Effector memory CD8-positive, alpha-beta T cell (primary cell): ENCODE measurements at places on chromosomes 7 and 10.
A peak's percentile ranks its signal among the peaks of the same experiment; 100 is the strongest.

DNA sequence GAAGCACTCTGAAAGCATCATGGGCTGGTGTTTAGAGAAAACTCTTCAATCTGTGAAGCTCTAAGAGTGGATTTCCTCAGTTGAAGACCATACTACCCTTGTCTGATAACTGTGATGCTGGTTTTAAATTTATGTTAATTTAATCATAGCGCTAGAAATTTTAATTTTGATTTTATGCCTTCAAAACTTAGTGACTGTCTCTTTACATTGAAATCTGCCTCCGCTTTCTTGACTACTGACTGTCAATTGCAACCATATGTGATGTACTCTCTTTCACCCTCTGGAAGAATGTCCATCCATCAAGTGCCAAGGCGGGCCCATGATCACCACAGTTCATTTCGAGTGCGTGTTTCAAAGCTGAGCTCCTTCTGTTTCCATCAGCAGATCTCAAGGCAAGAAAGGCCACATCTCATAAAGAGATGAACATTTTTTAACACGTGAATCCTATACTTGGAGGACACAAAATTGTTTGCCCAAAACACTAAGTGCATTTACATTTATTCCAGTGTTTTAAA lies 147.1 kb downstream of the ITGA8 start:
- H3K4me1 ChIP-seq = no peaks in the 10 kb centered on the region
- no peak overlapping the region for H3K4me3 ChIP-seq
- H3K27me3 ChIP-seq = peaks cover 12% of the 10 kb centered on the region
- DNase-seq = no peak

- no peak overlapping the region for H3K4me3 ChIP-seq
- peaks cover 3% of the 10 kb centered on the region for H3K36me3 ChIP-seq
Measured at GRCh38 chr10:110150981-110151380, 56.4 kb upstream of the MXI1 start.

DNA sequence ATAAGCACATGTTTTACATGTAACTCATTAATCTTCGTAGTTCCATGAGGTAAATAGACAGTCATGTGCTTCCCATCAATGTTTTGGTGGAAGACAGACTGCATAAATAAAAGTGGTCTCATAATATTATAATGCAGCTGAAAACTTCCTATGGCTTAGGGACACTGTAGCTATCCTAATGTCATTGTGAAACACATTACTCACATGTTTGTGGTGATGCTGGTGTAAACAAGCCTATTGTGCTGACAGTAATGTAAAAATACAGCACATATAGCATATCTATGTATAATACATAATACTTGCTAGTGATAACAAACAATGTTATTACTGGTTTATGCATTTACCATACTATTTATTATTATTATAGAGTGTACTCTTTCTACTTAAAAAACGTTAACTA lies 37.2 kb upstream of the PLXDC2 start:
- no peak overlapping the region for H3K4me3 ChIP-seq
- H3K4me1 ChIP-seq = no peaks in the 10 kb centered on the region
- H3K27ac ChIP-seq = no peak overlapping the region
- H3K36me3 ChIP-seq = no peaks in the 10 kb centered on the region
- H3K27me3 ChIP-seq = no peaks in the 10 kb centered on the region
- DNase-seq = no peak

DNA sequence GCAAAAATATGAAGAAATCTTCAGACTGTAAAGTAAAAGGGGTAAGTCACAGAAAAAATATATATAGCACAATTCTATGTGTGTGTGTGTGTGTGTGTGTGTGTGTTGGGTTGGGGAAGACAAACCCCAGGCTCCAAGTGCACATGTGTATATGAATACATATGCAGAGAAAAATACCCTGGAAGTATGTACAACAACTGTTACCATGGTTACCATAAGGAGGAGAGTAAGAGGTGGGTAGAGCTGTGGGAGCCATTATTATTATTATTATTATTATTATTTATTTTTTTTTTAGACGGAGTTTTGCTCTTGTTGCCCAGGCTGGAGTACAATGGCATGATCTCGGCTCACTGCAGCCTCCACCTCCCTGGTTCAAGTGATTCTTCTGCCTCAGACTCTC lies 23.7 kb upstream of the TRIM24 start:
- H3K27ac ChIP-seq = no peak overlapping the region
- no peak overlapping the region for H3K4me3 ChIP-seq
- no peaks in the 10 kb centered on the region for H3K4me1 ChIP-seq
- H3K36me3 ChIP-seq = no peaks in the 10 kb centered on the region

DNA sequence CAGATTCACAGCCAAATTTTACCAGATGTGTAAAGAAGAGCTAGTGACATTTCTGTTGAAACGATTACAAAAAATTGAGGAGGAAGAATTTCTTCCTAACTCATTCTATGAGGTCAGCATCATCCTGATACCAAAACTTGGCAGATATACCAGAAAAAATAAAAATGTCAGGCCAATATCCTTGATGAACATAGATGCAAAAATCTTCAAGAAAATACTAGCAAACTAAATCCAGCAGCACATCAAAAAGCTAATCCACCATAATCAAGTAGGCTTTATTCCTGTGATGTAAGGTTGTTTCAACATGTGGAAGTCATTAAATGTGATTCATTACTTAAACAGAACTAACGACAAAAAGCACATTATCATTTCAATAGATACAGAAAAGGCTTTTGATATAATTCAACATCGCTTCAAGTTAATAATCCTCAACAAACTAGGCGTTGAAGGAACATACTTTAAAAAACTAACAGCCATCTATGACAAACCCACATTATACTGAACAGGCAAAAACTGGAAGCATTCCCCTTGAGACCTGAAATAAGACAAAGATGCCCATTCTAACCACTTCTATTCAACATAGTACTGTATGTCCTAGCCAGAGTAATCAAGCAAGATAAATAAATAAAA lies 807.7 kb upstream of the ZWINT start:
- no peak overlapping the region for H3K27ac ChIP-seq
- H3K4me1 ChIP-seq = no peaks in the 10 kb centered on the region
- no peak for DNase-seq
- no peaks in the 10 kb centered on the region for H3K36me3 ChIP-seq

GRCh38 chr7:137950263-137950621 lies 51.6 kb downstream of the CREB3L2 start:
- no peak for DNase-seq
- peaks cover 26% of the 10 kb centered on the region for H3K4me1 ChIP-seq
- no peaks in the 10 kb centered on the region for H3K36me3 ChIP-seq
- H3K27me3 ChIP-seq = no peaks in the 10 kb centered on the region

DNA sequence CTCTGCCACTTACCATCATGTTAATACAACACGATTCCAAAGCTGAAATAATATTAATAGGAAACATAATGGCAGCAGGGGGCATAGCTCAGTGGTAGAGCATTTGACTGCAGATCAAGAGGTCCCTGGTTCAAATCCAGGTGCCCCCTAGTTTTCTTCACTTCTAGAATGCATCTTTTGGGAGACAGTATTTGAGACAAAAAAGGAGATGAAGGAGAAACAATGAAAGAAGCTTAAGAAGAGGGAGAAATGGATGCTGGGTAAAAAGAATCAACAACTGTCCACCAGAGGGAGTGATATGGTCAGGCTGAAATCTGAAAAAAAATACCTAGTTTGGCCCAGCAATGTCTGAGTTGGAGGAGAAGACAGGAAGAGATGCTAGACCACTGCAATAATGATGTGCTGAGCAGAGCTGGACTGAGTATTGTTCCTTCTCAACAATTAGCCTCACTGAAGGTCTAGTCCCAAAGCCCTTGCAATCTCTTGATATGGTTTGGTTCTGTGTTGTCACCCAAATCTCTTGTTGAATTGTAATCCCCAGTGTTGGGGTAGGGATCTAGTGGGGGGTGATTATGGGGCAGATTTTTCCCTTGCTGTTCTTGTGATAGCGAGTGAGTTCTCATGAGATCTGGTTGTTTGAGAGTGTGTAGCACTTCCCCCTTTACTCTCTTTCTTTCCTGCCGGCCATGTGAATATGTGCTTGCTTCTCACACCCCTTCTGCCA lies 48.3 kb downstream of the ZNF783 start:
- H3K27me3 ChIP-seq = no peaks in the 10 kb centered on the region
- peak overlapping the region; percentile 0 for H3K27ac ChIP-seq
- H3K4me3 ChIP-seq = no peak overlapping the region

- H3K4me3 ChIP-seq = no peak overlapping the region
- peaks cover under 1% of the 10 kb centered on the region for H3K4me1 ChIP-seq
- no peak overlapping the region for H3K27ac ChIP-seq
- no peak for DNase-seq
- H3K27me3 ChIP-seq = peaks cover 13% of the 10 kb centered on the region
Measured at GRCh38 chr10:132366006-132366405, 31.0 kb upstream of the PWWP2B start.

DNA sequence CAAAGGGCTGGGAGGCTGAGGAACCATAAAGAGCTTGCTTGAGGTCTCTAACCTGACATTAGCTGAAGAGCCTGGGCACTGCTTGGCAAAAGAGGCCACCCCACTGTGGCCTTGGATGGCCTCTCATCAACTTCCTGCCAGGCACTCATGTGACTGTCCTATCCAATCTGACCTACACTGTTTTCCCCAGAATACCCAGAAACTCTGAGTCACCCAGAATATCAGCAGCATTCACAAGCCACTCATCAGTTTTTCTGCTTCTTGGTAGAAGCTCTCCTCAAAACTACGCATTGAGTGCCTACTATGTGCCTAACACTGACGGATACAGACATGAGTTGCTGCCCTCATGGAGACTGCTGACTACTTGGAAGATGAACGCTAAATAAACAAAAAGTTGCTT lies 4.1 kb upstream of the NT5C2 start:
- no peaks in the 10 kb centered on the region for H3K27me3 ChIP-seq
- H3K36me3 ChIP-seq = peaks cover 11% of the 10 kb centered on the region
- H3K4me1 ChIP-seq = peaks cover 15% of the 10 kb centered on the region
- DNase-seq = no peak
- H3K27ac ChIP-seq = no peak overlapping the region

DNA sequence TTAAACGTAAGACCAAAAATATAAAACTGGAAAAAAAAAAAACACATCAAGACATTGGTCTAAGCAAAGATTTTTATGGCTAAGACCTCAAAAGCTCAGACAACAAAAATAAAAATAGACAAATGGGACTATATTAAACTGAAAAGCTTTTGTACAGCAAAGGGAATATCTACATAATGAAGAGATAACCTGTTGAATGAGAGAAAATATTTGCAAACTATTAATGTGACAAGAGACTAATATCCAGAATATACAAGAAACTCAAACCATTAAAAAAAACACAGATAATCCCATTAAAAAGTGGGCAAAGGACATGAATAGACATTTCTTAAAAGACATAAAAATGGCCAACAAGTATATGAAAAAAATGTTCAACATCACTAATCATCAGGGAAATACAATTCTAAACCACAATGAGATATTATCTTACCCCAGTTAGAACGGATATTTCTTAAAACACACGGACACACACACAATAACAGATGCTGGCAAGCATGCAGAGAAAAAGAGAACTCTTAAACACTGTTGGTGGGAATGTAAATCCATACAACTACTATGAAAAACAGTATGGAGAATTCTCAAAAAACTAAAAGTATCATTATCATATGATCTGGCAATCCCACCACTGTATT lies 28.8 kb downstream of the CNOT4 start:
- H3K27ac ChIP-seq = no peak overlapping the region
- no peak overlapping the region for H3K4me3 ChIP-seq
- peaks cover 15% of the 10 kb centered on the region for H3K4me1 ChIP-seq
- H3K27me3 ChIP-seq = no peaks in the 10 kb centered on the region
- H3K36me3 ChIP-seq = peaks cover 32% of the 10 kb centered on the region
- DNase-seq = no peak

DNA sequence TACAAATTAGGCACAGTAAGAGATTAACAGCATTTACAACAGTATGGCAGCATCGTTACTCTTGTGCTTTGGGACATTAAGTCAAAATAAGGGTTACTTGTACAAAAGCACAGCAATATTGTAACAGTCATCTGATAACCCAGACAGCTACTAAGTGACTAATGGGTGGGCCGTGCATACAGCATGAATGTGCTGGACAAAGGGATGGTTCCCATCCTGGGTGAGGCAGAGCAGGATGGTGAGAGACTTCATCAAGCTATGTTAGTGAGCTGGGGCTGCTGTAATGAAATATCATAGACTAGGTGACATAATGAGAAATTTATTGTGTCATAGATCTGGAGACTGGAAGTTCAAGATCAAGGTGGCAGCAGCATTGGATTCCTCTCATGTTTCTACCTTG lies 25.4 kb downstream of the EDRF1 start:
- no peak for DNase-seq
- H3K4me3 ChIP-seq = no peak overlapping the region
- H3K4me1 ChIP-seq = no peaks in the 10 kb centered on the region

- no peaks in the 10 kb centered on the region for H3K36me3 ChIP-seq
- H3K27me3 ChIP-seq = peaks cover 28% of the 10 kb centered on the region
- H3K27ac ChIP-seq = no peak overlapping the region
- H3K4me3 ChIP-seq = no peak overlapping the region
- no peaks in the 10 kb centered on the region for H3K4me1 ChIP-seq
- no peak for DNase-seq
Measured at GRCh38 chr7:108028111-108028510, 25.1 kb upstream of the LAMB1 start.

DNA sequence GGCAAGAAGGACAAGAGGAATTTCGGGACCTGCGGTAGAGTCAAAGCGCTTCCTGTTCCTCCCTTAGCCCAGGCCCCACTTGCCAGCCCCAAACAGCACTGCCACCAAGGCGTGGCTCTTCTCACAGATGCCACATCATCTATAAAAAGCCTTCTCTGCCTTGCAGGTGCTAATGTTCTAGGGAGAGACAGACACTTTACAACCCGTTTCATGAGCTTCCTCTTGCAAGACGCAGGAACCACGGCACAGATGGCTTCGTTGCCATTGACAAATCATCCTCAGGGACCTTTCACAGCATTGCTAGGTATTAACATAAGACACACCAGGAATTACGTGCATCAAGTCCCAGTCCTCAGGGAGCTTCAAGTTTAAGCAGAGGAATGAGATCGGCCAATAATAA lies 180.9 kb downstream of the JCAD start:
- H3K27me3 ChIP-seq = peaks cover 53% of the 10 kb centered on the region
- H3K4me3 ChIP-seq = no peak overlapping the region

GRCh38 chr7:30736291-30736690 lies 15.6 kb upstream of the INMT start:
- H3K27me3 ChIP-seq = no peaks in the 10 kb centered on the region
- H3K4me1 ChIP-seq = peaks cover 23% of the 10 kb centered on the region
- H3K4me3 ChIP-seq = no peak overlapping the region
- H3K27ac ChIP-seq = no peak overlapping the region
- no peak for DNase-seq

DNA sequence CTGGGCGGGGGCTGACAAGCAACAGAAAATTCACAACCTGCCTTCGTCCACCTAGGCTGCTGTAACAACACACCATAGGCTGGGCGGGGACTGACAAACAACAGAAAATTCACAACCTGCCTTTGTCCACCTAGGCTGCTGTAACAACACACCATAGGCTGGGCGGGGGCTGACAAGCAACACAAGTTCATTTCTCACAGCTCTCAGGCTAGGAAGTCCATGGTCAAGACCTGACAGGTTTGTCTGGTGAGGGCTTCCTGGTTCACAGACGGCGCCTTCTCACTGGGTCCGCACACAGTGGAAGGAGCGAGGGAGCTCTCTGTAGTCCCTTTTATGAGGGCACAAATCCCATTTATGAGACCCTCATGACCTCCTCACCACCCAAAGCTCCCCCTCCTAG lies 52.2 kb downstream of the DIP2C start:
- no peaks in the 10 kb centered on the region for H3K4me1 ChIP-seq
- H3K27ac ChIP-seq = no peak overlapping the region
- H3K4me3 ChIP-seq = no peak overlapping the region
- DNase-seq = no peak
- H3K36me3 ChIP-seq = no peaks in the 10 kb centered on the region

- H3K36me3 ChIP-seq = peaks cover 7% of the 10 kb centered on the region
- no peak overlapping the region for H3K27ac ChIP-seq
- H3K4me3 ChIP-seq = no peak overlapping the region
- no peak for DNase-seq
- no peaks in the 10 kb centered on the region for H3K27me3 ChIP-seq
- H3K4me1 ChIP-seq = peaks cover 51% of the 10 kb centered on the region
Measured at GRCh38 chr7:70674571-70675010, 457.4 kb upstream of the GALNT17 start.
